ENCODE measurements at places on chromosomes 5 and 9. TPM values are rescaled to one million over a fixed set of nuclear protein-coding genes. Genes with fewer than 3 reads are reported as not detected.

The SLC34A3 gene
- total RNA-seq: not detected

DNA sequence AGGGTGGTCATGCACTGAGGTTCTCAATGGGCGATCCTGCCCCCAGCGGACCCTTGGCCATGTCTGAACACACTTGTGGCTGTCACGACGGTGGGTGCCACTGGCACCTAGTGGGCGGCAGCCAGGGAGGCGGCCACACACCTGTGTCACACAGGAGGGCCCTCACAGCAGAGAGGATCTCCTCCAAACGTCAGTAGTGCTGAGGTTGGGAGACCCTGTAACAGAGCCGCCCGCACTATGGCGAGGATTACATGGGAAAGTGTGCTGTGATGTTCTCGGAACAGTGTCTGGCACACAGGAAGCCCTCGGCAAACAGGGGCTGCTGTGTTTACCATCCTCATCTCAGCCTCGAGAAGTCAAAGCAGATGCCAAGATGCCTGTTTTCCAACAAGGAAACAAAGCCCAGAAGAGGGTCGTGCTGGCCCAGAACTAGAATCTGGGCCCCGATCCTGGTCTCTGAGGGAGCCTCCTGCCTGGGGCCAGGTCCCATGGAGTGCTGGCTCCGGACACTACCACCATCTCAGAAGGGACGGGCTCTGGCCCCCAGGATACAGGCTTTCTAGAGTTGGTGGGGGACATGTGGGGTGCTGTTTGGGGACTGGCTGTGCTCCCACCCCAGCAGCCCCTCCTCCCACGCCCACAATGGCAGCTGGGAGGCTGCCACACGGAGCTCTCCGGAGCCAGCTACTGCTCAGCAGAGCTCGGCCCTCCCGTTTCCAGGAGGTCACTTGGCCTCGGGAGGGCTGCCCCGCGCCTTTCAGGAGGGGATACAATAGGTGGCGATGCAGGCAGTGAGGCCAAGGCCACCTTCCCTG lies 48.2 kb downstream of the DBH start:
- H3K36me3 ChIP-seq: no peaks in the 10 kb centered on the region
- H3K27ac ChIP-seq: peak overlapping the region; percentile 49
- no peak overlapping the region for H3K4me3 ChIP-seq
- no peaks in the 10 kb centered on the region for H3K27me3 ChIP-seq
- DNase-seq: peak; percentile 41

DNA sequence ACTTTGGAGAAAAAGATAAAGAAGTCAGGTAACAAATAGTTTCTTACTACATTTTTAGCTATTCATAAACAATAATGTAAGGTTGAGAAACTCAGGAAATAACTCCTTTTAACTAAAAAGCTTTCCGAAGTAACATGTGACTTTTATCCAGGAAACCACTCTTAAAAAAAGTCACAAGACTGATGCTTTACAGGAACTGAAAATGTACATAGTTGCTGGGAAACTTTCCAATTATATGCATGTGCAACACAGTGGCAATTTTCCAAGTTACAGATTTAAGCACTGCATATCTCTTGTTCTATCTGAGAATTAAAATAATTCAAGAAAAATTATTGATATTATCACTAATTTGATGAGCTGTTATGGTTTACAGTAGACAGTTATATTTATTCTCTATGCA lies 105.2 kb downstream of the CDH10 start:
- no peaks in the 10 kb centered on the region for H3K27me3 ChIP-seq
- DNase-seq: no peak
- no peaks in the 10 kb centered on the region for H3K36me3 ChIP-seq
- H3K4me1 ChIP-seq: no peaks in the 10 kb centered on the region

DNA sequence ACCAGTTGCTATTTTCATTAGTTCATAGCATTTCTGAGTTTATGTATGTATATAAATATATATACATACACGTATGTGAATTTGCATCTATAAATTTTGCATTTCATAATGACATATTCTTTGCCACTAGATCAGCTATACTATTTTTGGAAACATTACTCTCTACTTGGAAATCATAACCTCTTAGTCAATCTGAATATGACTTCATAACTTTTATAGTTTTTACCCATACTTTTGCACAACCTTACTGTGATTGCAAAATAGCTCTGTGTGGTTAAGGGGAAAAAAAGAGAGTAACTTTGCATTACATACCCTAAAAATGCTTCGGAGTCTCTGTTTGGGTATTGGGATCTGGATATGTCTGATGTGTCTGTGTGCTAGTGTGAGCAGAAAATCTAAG lies 44.9 kb upstream of the ADAMTSL1 start:
- H3K27ac ChIP-seq: no peak overlapping the region
- H3K36me3 ChIP-seq: no peaks in the 10 kb centered on the region
- no peak for DNase-seq
- no peak overlapping the region for H3K4me3 ChIP-seq

The ATOX1 gene
- 52.1 TPM for total RNA-seq

DNA sequence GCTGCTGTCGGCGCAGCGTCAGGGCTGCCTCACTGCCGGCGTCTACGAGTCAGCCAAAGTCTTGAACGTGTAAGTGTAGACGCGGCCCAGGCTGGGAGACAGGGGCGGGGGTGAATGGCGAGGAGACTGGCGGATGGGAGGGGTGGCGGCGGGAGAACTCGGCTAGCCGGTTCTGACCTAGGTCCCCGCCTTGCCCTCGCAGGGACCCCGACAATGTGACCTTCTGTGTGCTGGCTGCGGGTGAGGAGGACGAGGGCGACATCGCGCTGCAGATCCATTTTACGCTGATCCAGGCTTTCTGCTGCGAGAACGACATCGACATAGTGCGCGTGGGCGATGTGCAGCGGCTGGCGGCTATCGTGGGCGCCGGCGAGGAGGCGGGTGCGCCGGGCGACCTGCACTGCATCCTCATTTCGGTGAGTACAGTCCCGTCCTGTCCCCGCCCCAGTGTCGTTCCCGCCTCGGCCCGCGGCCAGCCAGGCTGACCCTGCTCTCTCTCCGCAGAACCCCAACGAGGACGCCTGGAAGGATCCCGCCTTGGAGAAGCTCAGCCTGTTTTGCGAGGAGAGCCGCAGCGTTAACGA lies 745 bp downstream of the GADD45G start:
- no peaks in the 10 kb centered on the region for H3K27me3 ChIP-seq
- peak overlapping the region; percentile 90 for H3K4me3 ChIP-seq
- no peaks in the 10 kb centered on the region for H3K36me3 ChIP-seq
- DNase-seq: peak; percentile 76
- H3K4me1 ChIP-seq: peaks cover 22% of the 10 kb centered on the region

The CYLC2 gene
- not detected for total RNA-seq

The ARSB gene
- 22.3 TPM for total RNA-seq

The LURAP1L gene
- 2.5 TPM for total RNA-seq

The PCDHGA2 gene
- 13.4 TPM for total RNA-seq

The CTXN3 gene
- total RNA-seq: not detected

- H3K4me1 ChIP-seq: no peaks in the 10 kb centered on the region
- no peak overlapping the region for H3K27ac ChIP-seq
- H3K4me3 ChIP-seq: no peak overlapping the region
- no peaks in the 10 kb centered on the region for H3K36me3 ChIP-seq
Observed at GRCh38 chr5:1907616-1908015, 24.9 kb upstream of the IRX4 start.

All from heart left ventricle (tissue), 16 donors.